Neural crest cell (in vitro differentiated cells): ENCODE measurements at places on chromosomes 5 and 9.

- no peak for DNase-seq
These were observed 6.5 kb upstream of the CCDC192 start for GRCh38 chr5:127696683-127697082.

DNA sequence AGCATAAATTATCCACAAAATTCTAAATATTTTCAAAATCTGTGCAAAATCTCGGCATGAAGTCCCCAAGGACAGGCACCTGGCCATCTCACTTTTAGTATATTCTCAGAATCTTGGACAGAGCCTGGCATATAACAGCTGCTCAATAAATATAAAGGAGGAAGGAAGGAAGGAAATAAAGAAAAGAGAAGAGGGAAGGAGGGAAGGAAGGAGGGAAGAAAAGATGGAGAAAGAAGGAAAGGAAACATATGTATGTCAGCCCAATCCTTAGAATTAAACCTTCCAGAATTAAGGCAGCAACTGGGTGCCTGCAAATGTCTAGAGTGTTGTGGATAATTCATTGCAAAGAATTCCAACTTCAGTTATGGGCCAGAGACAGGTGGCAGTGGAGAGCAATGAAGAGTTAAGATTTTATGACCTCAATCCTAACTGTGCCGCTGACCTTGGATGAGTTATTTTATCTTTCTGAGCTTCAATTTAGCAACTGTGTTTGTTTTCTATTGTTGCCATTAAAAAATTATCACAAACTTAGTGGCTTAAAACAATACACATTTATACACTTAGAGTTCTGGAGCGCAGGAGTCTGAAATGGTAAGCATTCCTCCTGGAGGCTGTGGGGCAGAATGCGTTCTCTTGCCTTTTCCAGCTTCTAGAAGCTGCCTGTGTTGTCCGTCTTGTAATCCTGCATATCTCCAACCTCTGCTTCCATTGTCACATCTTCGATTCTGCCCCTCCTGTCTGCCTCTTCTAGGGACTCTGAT is 200.9 kb upstream of the MSX2 start:
- DNase-seq: no peak

- no peak for DNase-seq
These were observed 86.1 kb downstream of the ZNF354C start for GRCh38 chr5:179146277-179146676.

DNA sequence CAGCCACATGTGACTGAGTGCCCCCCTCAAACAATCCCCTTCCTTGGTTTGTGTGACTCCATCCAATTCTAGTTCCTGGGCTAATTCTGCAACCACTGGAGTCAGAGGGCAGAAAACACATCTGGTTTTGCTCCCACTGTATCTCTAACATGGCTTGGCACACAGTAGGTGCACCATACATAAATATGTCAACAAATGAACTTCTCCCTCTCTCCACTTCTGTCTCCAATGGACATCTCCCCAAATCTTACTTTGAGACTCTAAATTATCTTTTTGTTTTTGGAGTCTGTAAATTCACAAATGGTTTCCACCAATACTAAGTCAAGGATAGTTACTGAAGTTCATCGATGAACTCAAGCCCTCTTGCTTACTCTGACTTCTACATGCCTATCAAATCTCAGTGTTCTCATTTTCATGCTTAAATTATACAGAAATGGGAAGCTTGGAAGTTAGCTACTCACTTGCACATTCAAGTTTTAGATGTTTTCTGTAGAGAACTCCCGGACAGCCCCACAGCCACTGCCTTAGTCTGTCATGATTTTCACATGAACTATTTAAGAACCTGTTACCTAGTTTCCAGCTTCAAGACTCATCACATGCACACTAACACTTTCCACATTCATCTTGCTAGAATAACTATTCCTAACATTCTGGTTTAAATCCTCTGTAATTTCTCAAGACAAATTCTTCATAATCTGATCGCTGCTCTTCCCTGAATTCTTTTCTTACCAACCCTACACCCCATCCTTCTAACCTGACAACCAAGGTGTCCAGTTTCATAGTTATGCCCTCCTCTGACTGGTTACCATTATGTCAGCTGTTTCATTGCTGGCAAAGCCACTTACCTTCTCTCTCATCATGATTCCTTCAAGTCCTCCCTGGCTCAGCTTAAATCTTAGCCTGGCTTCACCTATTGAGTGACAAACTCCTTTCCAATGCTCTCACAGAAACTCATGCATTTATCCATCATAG is 6.0 kb downstream of the RPL37 start:
- no peak for DNase-seq

- no peak for DNase-seq
These were observed 64.6 kb downstream of the PSMB7 start for GRCh38 chr9:124350494-124351263.

DNA sequence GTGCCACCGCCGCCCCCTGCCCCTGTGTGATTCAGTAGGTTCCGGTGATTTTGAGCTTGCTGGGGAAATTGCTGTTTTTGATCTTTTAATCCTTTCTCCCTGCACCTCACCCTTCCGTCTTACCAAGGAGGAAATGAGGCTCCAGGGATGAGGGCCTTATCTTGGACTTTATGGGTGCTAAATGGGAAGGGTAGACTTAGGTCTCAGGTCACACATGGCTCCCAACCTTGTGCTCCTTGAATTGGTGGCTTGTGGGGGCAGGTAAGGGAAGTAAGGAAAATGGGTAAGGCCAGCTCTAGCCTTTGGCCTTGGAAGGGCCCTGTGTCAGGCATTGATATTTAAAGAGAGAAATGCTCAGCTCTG is 1.9 kb downstream of the ERGIC1 start:
- no peak for DNase-seq
